ENCODE measurements at places on chromosomes 6 and 20. TPM values are rescaled to one million over a fixed set of nuclear protein-coding genes. Genes with fewer than 3 reads are reported as not detected.

The ZNF165 gene
- 0.26 TPM for total RNA-seq

GRCh38 chr20:32682508-32682987 is 8.8 kb upstream of the C20orf203 start:
- H3K4me1 ChIP-seq, result peaks cover 28% of the 10 kb centered on the region
- no peak overlapping the region for H3K27ac ChIP-seq
- H3K27me3 ChIP-seq, result no peaks in the 10 kb centered on the region
- no peak overlapping the region for H3K4me3 ChIP-seq

- H3K27me3 ChIP-seq, result peaks cover 17% of the 10 kb centered on the region
- no peak overlapping the region for H3K4me3 ChIP-seq
- DNase-seq, result no peak
- H3K27ac ChIP-seq, result no peak overlapping the region
- H3K36me3 ChIP-seq, result no peaks in the 10 kb centered on the region
- no peaks in the 10 kb centered on the region for H3K4me1 ChIP-seq
Measured at GRCh38 chr6:25899580-25900408, 25.8 kb upstream of the SLC17A3 start.

DNA sequence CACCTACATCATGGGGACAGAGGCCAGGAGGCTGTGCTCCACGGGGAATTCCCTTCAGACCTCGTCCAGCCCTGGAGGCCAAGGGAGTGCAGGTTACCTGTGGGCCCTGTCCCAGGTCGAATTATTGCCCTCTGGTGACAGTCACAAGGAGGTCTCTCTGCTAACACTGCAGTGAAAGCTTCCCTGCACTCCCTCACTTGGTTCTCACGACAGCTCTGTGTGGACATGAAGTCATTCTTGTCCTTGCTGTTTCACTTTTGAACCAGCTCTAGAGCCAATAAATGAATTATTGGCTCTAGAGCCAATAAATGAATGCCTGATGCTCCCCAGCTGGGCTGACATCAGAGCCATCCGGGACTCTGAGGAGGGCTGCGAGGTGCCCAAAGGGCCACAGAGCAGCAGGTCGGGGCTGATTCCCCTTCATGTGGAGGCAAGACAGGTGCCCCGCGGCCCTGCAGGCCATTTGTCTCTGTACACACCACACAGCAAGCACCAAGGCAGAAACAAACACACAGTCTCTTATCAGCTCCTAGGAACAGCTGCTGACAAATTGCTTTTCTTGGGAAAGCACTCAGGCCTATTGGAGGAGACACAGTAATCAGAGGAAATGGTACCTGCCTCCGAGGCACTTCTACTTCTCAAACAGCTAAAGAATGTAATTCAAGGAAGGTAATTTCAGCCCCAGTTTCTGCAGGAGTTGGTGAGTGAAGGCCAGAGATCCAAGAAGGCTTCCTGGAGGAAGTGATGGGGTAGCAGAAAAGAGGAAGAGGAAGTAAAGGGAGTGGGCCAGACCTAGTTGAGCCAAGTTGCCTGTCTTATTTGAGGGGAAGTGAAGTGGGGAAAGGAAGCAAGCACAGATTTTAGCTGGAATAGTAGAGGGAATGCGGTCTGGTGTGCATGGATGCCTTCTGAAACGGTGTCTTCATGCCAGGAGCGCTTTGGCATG is 27.5 kb upstream of the TBXT start:
- H3K27ac ChIP-seq, result no peak overlapping the region
- H3K27me3 ChIP-seq, result peaks cover 37% of the 10 kb centered on the region
- H3K4me1 ChIP-seq, result no peaks in the 10 kb centered on the region
- no peak overlapping the region for H3K4me3 ChIP-seq
- no peaks in the 10 kb centered on the region for H3K36me3 ChIP-seq

The VWA7 gene
- total RNA-seq, result 0.15 TPM

The SRXN1 gene
- total RNA-seq, result 20.6 TPM

- H3K27ac ChIP-seq, result no peak overlapping the region
- H3K4me1 ChIP-seq, result peaks cover 8% of the 10 kb centered on the region
Measured at GRCh38 chr20:24483435-24484080, 14.1 kb downstream of the SYNDIG1 start.

DNA sequence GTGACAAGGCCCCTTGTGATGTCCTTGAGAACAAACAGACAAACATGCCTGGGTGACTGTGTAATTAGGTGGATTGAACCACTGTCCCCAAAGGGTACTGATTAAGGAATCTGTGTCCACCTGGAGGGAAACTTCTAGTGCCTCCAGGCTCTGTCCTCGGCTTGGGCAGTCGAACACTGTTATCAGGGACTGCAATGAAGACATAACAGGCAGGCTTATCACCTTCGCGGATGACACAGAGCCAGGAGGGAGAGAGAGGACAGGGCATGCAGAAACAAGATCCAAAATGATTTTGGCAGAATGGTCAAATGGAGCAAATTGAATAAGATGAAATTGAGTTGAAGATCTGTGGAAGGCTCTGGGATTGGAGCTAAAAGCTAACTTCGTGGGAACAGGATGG is 60.9 kb upstream of the ZFAND3 start:
- no peaks in the 10 kb centered on the region for H3K27me3 ChIP-seq
- peak; percentile 24 for DNase-seq
- no peak overlapping the region for H3K27ac ChIP-seq
- peaks cover 16% of the 10 kb centered on the region for H3K4me1 ChIP-seq
- no peak overlapping the region for H3K4me3 ChIP-seq

The ZC3H12D gene
- 0.25 TPM for total RNA-seq

GRCh38 chr20:11792568-11792953 is 125.1 kb upstream of the BTBD3 start:
- H3K4me3 ChIP-seq, result no peak overlapping the region
- no peak for DNase-seq
- no peak overlapping the region for H3K27ac ChIP-seq
- peaks cover 8% of the 10 kb centered on the region for H3K4me1 ChIP-seq
- H3K27me3 ChIP-seq, result no peaks in the 10 kb centered on the region

GRCh38 chr6:52286798-52287432 is 2.4 kb upstream of the MCM3 start:
- DNase-seq, result no peak
- H3K27ac ChIP-seq, result no peak overlapping the region
- no peak overlapping the region for H3K4me3 ChIP-seq
- no peaks in the 10 kb centered on the region for H3K27me3 ChIP-seq
